CD8-positive, alpha-beta T cell (primary cell): ENCODE measurements at places on chromosomes 7 and 10. TPM values are rescaled to one million over a fixed set of nuclear protein-coding genes. Genes with fewer than 3 reads are reported as not detected.

Gene GPR141
- not detected for total RNA-seq

Gene RPEL1
- total RNA-seq, result not detected

Gene TMEM140
- 21.8 TPM for total RNA-seq

Gene CC2D2B
- total RNA-seq, result not detected

Gene PDE1C
- not detected for total RNA-seq
